ENCODE measurements at places on chromosomes 16 and 17.

- DNase-seq = no peak
Observed at GRCh38 chr17:41869426-41869825, 4.2 kb upstream of the KLHL11 start.

- DNase-seq = no peak
Observed at GRCh38 chr17:40097931-40098845, 2.2 kb downstream of the NR1D1 start.

DNA sequence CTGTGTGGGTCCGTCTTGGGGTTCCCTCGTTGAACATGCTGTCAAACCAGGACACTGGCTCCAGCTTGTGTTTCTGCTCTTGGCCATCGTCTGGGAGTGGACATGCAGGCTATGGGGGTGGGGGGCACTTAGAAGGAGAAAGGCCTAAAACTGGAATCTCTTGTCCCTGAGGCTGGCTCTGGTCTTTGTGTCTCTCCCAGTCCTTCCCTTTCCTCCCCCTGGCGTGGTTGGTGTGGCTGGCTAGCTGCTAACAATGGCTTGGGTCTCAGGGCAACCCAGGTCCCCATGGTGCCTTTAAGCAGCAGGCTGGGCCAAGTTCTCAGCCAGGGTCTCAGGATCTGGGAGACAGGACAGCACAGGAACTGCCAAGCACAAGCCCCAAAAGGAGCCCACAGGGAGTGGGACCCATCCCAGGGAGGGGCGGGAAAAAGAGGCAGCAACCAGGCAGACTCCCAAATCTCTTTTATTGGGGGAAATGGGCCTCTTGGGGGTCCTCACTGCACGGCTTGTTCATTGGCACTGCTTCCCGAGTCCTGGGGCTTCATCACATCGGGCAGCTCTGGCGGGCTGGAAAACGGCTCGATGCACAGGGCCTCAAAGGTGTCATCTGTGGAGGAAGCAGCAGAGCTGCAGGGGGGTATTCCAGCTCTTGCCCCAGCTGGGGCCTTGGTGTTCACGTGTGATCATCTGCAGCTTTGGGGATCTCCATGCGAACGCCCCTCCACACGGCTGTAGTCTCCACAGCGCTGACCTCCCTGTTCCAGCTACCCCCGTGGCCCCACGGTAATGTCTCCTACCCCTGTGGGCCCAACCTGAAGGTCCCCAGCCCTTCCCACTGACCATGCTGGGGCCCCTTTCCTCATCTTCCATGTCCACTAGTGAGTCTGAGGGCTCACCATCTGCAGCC is 5.3 kb downstream of the ELOB start:
- no peak for DNase-seq

DNA sequence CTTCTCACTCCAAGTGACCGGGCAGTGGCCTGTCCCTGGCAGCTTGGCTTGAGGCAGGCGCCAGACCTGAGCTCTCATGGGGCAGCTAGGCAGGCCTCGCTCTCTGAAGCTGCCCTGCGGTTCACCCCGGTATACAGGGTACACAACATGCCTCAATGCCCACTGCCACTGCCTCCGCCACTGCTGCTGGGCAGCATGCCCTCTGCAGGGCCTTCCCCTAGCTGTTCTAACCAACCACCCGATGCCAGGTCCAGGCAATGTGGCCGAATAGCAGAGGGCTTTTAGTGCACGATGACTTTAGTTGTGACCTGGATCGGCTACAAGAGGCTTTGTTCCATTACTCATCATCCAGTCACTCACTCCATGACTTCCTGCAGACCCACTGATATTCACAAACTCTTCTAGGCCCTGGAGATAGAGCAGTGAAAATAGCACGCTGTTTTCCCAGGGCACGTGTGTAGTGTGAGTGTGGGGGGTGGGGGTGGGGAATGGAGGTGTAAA is 19.7 kb downstream of the CDC42EP4 start:
- DNase-seq = no peak

DNA sequence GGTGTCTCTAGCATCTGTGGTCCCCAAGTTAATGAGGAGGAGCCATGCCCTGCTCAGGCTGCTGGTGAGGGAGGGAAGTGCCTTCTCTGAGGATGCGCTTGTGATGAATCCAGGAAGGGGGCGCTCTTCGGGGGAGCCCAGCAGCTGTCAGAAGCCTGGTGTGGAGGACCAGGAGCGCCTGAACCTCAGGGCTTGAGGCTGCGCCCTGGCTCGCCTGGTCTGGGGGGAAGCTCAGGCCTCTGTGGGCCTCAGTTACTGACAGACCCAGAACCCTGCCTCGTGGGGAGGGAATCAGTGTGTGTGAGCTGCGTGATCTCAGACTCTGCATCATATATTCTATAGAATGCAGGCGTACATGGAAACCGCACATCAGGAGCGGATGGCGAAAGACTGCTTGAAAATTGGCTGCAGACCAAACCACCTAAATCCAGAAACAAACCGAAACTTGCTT is 126.1 kb downstream of the SEC14L1 start:
- no peak for DNase-seq

DNA sequence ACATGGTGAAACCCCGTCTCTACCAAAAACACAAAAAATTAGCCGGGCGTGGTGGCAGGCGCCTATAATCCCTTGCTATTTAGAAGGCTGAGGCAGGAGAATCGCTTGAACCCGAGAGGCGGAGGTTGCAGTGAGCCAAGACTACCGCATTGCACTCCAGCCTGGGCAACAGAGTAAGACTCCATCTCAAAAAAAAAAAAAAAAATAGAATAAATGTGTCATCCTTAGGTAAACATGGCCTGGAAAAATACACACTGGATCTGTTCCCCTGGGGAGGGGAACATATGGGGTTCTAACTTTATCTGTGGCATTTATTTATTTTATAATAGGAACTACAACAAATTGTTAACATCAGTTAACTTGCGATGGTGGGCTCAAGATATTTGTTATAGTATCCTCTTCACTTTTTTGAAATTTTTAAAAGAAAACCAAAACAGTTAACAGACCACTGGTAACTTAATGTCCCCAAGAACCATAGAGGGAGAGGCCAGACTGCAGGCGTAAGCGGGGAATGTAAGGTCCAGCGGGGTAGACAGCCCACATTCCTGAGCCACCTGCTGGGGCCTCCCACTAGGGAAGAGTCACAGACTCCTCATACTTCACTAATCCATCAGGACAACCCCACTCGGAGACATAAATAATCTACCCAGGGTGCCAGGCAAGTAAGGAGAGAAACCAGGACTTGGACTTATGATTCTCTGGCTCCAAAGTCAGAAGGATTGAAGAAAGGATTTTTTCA is 12.5 kb upstream of the TXNDC11 start:
- no peak for DNase-seq

GRCh38 chr16:71198408-71198807 is 32.1 kb downstream of the HYDIN start:
- DNase-seq = no peak

GRCh38 chr17:2136241-2136640 is 81.3 kb downstream of the HIC1 start:
- no peak for DNase-seq

DNA sequence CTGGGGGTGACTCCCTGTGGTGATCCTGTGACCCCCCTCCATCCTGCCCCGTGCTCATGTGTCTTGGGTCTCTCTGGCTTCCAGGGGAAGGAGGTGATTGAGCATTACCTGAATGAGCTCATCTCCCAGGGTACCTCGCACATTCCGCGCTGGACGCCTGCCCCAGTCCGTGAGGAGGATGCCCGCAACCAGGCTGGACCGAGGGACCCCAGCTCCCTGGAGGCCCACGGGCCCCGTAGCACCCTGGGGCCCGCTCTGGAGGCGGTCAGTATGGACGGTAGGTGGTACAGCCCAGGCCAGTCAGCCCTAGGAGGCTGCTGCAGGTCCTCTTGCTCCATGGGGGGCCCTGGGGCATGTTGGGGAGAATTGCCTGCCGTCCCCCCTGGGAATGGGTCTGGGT is 33.6 kb downstream of the SEC14L5 start:
- no peak for DNase-seq

- no peak for DNase-seq
Observed at GRCh38 chr17:63954402-63955063, 18.2 kb downstream of the SCN4A start.

- no peak for DNase-seq
Observed at GRCh38 chr16:8502446-8502845, 87.9 kb downstream of the TMEM114 start.

DNA sequence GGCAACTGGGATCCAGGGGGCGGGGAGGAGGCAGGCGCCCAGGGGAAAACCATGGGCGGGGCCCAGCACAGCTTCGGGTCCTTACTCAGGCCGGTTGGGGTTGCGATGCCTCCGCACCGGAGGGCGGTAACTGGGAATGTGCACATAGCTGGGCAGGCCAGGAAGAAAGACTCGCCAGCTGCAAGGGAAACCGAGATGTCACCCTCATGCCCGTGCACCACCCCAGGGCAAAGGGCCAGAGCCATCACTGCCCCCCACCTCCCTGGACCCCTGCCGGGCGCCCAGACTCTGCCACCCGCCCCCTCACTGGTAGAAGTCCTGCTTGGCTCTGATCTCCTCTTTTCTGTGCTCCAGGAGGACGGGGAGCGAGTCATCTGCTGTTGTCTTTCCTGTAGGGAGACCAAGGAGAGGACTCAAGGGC is 6.7 kb downstream of the ALOX12B start:
- DNase-seq = no peak

DNA sequence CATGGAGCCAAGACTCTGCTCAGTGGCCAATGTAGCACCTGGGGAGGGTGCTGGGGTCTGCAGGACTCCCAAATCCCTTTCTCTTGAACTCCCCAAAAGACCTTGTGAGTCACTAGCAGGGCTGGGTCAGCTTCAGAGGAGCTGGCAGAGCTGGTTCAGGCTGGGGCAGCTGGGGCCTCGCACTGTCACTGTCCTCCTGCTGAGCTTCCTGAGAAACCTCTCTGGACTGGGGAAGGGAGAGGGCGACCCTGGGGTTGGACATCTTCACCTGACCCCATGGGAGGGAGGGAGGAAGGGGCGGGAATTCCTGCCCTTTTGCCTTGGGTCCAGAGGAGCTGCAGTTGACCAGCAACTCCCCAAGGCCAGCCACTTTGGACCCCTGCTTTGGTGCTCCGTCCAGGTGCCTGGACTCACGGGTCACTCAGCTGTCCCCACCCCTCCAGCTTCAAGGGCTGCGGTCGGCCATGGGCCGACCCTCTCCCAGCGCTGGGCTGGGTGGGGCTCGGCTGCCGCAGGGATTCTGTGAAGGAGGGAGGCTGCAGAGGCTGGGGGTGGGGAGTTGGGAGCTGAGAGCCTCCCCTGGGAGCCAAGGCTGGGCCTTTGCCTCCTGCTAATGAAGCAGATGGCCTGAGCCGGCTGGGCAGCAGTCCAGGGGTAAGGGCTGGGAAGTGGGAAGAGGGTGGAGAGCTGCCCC is 9.2 kb downstream of the FMNL1 start:
- DNase-seq = no peak

DNA sequence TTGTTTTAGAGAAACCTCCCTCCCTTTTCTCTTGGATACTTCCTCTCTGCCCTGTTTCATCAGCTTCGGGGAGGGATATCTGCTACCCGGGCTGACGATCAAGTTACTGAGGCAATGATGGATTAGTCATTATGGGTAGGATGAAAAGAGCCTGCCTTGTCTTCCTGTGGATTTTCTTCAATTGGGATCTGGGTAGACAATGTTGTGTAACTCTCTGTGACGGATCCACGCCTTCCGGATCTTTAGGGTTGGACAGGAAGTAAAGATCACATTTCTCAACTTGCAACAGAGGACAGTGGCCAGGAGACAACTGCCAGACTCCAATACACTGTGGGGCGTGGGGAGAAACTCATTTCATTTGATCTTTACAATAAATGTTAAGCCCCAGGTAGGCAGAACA is 11.3 kb upstream of the CHST6 start:
- no peak for DNase-seq

GRCh38 chr17:35616536-35616935 is 29.4 kb downstream of the AP2B1 start:
- no peak for DNase-seq

DNA sequence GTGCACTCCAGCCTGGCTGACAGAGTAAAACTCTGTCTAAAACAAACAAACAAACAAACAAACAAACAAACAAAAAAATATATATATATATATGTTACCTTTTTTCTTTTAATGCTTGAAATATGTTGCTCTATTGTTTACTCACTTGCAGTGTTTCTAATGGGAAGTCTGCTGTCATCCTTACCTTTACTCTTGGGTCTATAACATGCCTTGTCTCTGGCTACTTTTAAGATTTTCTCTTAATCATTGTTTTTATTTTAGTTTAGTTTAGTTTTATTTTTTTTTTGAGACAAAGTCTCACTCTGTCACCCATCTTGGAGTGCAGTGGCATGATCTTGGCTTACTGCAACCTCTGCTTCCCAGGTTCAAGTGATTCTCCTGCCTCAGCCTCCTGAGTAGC is 16.1 kb upstream of the TNRC6A start:
- no peak for DNase-seq

- peak; percentile 16 for DNase-seq
Observed at GRCh38 chr16:87324411-87325275, 7.5 kb upstream of the C16orf95 start.

GRCh38 chr17:3959295-3959899 is 4.8 kb downstream of the ATP2A3 start:
- no peak for DNase-seq

DNA sequence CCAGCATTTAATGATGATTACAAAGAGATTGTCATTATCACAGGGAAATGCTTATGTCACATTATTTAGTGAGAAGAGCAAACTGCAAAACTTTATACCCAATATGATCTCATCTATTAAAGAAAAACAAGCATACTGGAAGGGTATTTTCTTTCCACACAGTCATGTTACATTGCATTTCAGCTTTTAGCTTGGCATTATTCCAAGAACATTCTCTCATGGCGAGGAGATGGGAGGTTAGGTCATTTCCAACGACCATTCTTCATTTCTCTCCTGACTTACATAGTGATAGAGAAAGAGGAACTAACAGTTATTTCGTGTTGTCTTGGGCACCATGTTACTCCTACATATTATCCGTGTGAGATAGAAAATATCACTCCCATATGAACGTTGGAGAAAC is 309.4 kb upstream of the XYLT1 start:
- no peak for DNase-seq

DNA sequence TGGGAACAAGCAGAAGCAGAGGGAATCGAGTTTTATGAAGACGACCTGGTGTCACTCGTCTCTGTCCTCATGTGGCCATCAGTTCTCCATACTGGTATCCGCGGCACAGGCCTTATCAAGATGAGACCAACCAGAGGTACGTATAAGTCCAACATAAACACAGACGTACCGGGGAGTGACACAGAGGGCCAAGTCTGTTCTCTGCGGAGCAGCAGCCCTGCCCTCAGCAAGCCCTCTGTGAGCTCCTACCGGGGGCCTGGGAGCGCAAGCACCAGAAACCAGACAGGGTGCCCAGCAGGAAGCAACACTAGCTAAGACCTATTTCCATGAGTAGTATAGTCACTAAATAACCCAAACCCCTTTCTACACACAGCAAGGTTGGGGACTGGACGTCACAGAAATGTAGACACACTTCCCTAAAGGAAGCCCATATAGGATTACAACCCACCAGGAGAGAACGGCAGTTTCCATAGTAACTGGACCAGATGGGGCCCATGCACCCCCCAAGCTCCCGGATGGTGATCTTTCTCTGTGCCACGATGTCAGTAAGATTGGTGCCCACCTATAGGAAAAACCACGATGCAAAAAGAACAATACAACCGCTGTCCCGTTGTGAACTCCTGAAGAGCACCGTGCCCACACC is 911 bp downstream of the ARL16 start:
- no peak for DNase-seq
